ENCODE measurements at places on chromosomes 2 and 18.

- DNase-seq: no peak
- H3K27ac ChIP-seq: no peak overlapping the region
- H3K4me1 ChIP-seq: no peaks in the 10 kb centered on the region
- H3K27me3 ChIP-seq: no peaks in the 10 kb centered on the region
Measured at GRCh38 chr2:39033980-39034379, 86.9 kb downstream of the SOS1 start.

DNA sequence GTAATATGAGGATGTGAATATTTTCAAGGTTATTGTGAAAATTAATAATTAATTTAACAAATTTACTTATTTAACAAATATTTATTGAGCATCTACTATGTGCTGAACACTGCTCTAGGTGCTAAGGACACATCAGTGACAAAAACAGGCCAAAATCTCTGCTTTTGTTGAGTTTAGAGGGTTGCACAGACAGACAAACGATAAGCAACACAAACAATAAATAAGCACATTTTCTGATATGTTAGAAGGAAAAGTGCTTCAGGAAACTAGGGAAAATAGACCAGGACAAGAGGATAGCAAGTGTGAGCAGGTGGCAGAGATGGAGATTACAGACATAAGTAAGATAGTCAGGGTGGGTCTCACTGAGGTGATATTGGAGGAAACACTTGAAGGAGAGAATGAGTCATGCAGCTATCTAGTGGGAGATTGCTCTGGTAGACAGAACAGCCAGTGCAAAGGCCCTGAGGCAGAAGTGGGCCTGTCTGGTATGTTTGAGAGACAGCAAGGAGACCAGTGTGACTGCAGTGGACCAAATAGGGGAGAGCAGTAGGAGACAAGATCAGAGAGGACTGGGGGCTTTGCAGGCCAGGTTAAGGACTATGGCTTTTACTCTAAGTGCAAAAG lies 38.3 kb downstream of the SFXN5 start:
- no peak for DNase-seq
- H3K36me3 ChIP-seq: no peaks in the 10 kb centered on the region
- no peaks in the 10 kb centered on the region for H3K27me3 ChIP-seq

- H3K4me1 ChIP-seq: no peaks in the 10 kb centered on the region
- H3K36me3 ChIP-seq: no peaks in the 10 kb centered on the region
- H3K27ac ChIP-seq: no peak overlapping the region
- H3K27me3 ChIP-seq: peaks cover 9% of the 10 kb centered on the region
Measured at GRCh38 chr2:204681412-204681811, 136.1 kb downstream of the PARD3B start.

DNA sequence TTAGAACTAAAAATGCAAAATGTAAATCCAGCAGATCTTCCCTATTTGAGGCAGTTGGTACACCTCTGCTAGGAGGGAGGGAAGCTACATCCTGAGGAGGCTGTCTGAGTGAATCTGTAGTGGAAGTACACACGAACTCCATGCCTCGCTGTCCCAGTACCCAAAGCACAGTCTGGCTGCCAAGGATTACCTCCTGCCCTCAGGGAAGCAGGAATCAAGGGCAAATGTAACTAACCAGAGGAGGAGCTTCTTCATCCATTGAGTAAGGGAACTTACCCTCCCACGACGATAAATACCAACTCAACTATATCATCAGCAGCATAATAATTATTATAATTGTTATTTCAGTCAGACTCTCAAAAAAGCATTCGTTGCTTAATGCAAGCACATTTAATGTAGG lies 2.1 kb downstream of the DHRS9 start:
- DNase-seq: no peak
- no peak overlapping the region for H3K4me3 ChIP-seq
- no peaks in the 10 kb centered on the region for H3K36me3 ChIP-seq
- no peaks in the 10 kb centered on the region for H3K27me3 ChIP-seq
- peaks cover 7% of the 10 kb centered on the region for H3K4me1 ChIP-seq
- no peak overlapping the region for H3K27ac ChIP-seq

DNA sequence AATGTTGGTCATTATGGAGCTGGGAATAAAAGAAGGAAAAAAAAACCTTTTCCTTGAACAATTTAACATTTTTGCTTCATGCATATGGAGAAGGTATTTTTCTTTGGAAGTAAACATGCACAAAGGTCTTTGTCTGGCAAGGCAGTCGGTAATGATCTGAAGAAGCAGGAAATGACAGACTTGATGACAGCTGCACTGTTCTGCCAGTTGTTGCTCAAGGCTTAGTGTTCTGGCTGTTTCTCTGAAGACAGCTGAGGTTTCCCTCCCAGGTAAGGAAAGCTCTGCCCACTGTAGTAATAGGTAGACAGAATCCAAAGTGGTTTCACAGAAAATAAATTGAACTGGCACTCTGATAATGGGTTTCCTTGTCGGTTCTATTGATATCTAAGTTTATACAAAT lies 308.4 kb upstream of the GCFC2 start:
- no peak for DNase-seq
- H3K27me3 ChIP-seq: no peaks in the 10 kb centered on the region
- no peak overlapping the region for H3K27ac ChIP-seq
- no peaks in the 10 kb centered on the region for H3K4me1 ChIP-seq
- H3K4me3 ChIP-seq: no peak overlapping the region

GRCh38 chr18:1017227-1018058 lies 112.8 kb downstream of the ADCYAP1 start:
- no peak overlapping the region for H3K4me3 ChIP-seq
- H3K27ac ChIP-seq: no peak overlapping the region

DNA sequence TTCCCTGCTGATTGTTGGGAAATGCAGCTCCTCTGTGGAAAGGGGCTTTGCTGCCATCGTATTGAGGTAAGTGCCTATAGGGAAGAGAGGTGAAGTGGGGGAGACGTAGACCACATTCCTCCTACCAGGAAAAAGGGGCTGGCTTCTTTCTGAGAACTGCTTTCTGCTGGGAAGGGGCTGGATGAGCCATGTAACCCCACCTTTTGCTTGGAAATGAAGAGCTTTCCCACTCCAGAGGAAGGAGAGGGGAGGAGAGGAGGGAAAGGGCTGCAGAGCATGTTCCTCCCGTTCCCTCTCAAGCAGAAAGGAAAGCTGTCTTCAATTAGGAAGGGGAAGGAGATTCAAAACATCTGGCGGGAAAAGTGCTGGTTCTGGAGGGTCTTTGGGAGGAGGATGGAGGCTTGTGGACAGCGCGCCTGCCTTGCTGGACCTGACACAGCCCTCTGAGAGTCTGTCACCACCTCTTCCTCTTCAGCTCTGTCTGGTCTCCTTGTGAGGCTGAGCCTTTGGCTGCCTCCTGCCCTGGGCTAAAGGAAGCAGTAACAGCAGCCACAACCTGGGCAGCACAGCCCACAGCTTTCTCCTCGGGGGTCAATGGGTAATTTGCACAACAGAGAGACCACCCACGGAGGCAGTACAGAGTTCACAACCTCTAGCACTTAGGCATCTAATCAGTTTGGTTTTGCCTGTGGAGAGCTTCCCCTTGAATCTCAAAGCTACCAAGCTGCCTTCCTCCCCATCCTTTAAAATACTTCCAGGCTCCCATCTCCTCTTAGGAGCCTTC lies 410.0 kb upstream of the TNP1 start:
- H3K27ac ChIP-seq: no peak overlapping the region
- no peak for DNase-seq
- no peaks in the 10 kb centered on the region for H3K36me3 ChIP-seq
- H3K4me3 ChIP-seq: no peak overlapping the region
- H3K4me1 ChIP-seq: no peaks in the 10 kb centered on the region

DNA sequence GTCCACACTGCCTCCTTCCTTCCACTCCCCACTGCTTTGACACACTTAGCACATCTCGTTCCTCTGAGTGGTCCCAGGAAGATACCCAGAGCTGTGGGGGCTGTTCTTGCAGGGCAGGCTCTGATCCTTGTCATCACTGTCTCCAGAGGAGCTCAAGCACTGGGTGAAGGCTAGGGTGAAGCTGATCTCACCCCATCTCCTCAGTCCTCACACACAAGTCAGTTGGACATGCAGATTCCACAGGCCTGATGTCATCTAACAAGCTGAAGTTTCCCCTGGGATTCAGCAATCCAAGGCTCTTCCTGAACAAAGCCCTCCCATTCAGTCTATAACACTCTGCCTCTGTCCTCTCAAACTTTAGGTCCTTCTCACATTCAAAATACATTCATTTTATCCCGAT lies 90.6 kb upstream of the RAB6C start:
- no peaks in the 10 kb centered on the region for H3K36me3 ChIP-seq
- no peaks in the 10 kb centered on the region for H3K4me1 ChIP-seq

GRCh38 chr2:144086965-144087364 lies 433.0 kb downstream of the ZEB2 start:
- H3K36me3 ChIP-seq: no peaks in the 10 kb centered on the region
- no peak for DNase-seq
- no peaks in the 10 kb centered on the region for H3K4me1 ChIP-seq
- no peaks in the 10 kb centered on the region for H3K27me3 ChIP-seq
- no peak overlapping the region for H3K4me3 ChIP-seq

DNA sequence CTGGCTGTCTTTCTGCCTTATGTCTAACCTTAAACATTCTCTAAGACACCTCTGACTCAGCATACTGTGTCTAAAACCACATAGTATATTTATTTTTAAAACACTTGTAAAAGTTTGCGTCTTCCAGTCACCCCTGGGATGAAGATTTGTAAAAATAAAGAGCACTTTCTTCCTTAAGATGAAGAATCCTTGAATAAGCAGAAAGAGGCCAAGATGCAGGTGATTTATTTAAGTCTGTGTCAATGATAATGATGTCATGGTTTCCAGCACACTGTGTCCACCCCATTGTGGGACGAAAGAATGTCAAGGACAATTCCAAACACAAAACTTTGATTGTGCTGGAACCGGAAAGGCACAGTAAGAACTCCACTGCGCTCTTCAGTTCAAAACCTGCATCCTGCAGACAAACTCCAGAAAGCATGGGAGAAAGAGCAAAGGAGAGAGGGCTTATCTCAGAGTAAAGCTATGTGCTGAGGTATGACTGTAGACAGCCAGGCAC lies 92.9 kb downstream of the ZEB2 start:
- H3K27me3 ChIP-seq: no peaks in the 10 kb centered on the region
- no peak overlapping the region for H3K27ac ChIP-seq
- H3K4me1 ChIP-seq: no peaks in the 10 kb centered on the region
- no peak for DNase-seq
- no peak overlapping the region for H3K4me3 ChIP-seq
- H3K36me3 ChIP-seq: no peaks in the 10 kb centered on the region

GRCh38 chr2:182949572-182950189 lies 83.2 kb upstream of the FRZB start:
- no peak overlapping the region for H3K27ac ChIP-seq
- H3K36me3 ChIP-seq: no peaks in the 10 kb centered on the region
- DNase-seq: no peak
- H3K4me1 ChIP-seq: no peaks in the 10 kb centered on the region
- H3K4me3 ChIP-seq: no peak overlapping the region

DNA sequence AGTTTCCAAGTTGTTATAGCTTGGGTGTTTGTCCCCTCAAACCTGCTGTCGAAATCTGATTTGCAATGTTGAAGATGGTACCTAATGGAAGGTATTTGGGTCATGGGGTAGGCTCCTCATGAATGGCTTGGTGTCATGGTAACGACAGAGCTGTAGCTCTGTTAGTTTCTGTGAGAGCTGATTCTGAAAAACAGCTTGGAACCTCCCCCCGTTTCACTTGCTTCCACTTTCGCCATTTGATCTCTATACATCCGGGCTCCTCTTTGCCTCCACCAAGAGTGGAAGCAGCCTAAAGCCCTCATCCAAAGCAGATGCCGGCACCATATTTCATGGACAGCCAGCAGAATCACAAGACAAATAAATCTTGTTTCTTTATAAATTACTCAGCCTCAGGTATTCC lies 1035.1 kb upstream of the SLC39A10 start:
- no peaks in the 10 kb centered on the region for H3K36me3 ChIP-seq
- no peaks in the 10 kb centered on the region for H3K4me1 ChIP-seq
- no peak overlapping the region for H3K27ac ChIP-seq
- no peaks in the 10 kb centered on the region for H3K27me3 ChIP-seq

DNA sequence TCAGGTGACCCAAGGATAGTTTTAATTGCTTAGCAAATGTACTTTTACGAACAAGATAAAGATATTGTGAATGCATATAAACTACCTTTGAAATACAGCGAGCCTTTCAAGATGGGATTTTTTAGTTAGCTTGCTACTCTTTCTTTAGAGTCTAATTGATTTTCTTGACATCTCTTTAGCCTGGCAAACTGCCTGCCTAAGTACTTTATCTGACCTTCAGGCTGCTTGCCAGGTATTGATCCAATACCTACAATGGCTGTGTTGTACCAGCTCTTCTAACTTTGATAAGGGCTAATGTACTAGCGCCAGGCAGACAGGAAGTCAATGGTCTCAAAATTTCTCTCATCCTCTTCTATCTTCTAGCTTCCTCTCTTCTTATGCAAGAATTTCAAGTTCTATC lies 414.4 kb upstream of the ACVR2A start:
- H3K4me3 ChIP-seq: no peak overlapping the region
- DNase-seq: no peak
- H3K27me3 ChIP-seq: no peaks in the 10 kb centered on the region
- no peak overlapping the region for H3K27ac ChIP-seq

DNA sequence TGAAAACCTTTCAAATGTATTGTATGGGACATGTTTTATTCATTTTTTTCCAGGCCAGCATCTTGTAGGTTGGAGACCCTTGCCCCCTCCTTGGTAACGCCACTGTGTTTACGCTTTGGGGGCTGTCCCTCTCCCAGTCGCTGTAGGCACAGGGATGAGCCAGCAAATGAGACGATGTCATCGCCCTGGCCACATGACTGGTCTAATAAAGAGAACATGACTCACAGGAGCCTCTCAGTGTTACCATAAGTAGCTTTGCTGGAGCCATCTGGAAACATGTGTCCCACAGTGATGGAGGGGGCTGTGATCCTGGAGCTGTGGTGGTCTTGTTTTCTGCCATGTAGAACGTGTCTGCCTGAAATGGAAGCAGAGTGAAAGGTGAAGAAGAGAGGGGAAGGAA lies 78.9 kb downstream of the CD8B2 start:
- no peak overlapping the region for H3K4me3 ChIP-seq
- H3K4me1 ChIP-seq: no peaks in the 10 kb centered on the region
- H3K27ac ChIP-seq: no peak overlapping the region
- no peaks in the 10 kb centered on the region for H3K27me3 ChIP-seq

DNA sequence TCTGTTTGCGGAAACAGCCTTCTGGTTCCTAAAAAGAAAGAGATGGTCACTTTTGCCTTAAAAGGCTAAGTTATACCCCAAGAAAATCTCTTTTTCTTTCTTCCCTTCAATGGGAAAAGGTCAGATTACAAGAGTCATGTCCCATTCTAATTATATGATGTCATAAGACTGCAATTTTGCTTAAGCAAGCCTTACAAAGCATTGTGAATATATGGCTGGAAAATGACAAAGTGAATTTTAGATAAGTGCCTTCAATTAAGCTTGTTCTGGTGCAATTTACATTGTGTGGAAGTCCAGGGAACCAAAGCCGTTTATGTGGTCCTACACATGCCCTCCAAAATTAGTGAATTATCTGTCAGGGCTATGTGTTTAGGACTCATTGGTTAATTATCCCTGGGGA lies 7.6 kb upstream of the BMP10 start:
- no peaks in the 10 kb centered on the region for H3K4me1 ChIP-seq
- no peak for DNase-seq
- no peak overlapping the region for H3K27ac ChIP-seq
- H3K36me3 ChIP-seq: no peaks in the 10 kb centered on the region
- no peak overlapping the region for H3K4me3 ChIP-seq
